ENCODE measurements at places on chromosomes 16 and 17. TPM values are rescaled to one million over a fixed set of nuclear protein-coding genes. Genes with fewer than 3 reads are reported as not detected.

The HLF gene
- 9.1 TPM for polyA plus RNA-seq

The PLXDC1 gene
- 4.5 TPM for polyA plus RNA-seq

The ANKFY1 gene
- polyA plus RNA-seq: 10.9 TPM

The CCL23 gene
- polyA plus RNA-seq: 4.8 TPM

The CES3 gene
- polyA plus RNA-seq: 7.8 TPM

The ACLY gene
- polyA plus RNA-seq: 33.7 TPM

The TAC4 gene
- not detected for polyA plus RNA-seq

The CD19 gene
- 0.47 TPM for polyA plus RNA-seq

The RNF167 gene
- 188 TPM for polyA plus RNA-seq

The KRT16 gene
- polyA plus RNA-seq: not detected

- H3K4me3 ChIP-seq: peak overlapping the region; percentile 83
- H3K36me3 ChIP-seq: peaks cover 24% of the 10 kb centered on the region
- H3K4me1 ChIP-seq: peaks cover 4% of the 10 kb centered on the region
- peak overlapping the region; percentile 98 for H3K27ac ChIP-seq
These were observed 651 bp upstream of the EIF1 start for GRCh38 chr17:41687828-41688640.

GRCh38 chr17:76040376-76040775 lies 13.3 kb upstream of the EVPL start:
- DNase-seq: peak; percentile 9
- H3K4me3 ChIP-seq: no peak overlapping the region
- no peak overlapping the region for H3K27ac ChIP-seq
- H3K4me1 ChIP-seq: no peaks in the 10 kb centered on the region
- H3K36me3 ChIP-seq: peaks cover 53% of the 10 kb centered on the region

DNA sequence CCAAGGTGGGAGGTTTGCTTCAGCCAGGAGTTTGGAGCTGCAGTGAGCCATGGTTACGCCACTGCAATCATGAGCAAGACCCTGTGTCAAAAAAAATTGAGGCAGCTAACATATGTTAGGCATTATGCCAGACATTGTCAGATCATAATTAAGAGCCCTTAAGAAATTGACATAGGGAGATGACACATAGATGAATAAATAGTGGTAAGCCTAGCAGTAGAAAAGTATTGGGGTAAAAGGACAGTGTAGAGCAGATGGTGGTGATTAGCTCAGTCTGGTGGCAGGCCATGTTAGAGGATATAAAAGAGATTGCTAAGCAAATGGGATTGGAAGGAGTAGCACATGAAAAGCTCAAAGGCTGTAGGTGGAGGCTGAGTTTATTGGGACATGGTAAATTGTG lies 22.6 kb downstream of the SRCAP start:
- peaks cover 72% of the 10 kb centered on the region for H3K36me3 ChIP-seq
- H3K4me1 ChIP-seq: no peaks in the 10 kb centered on the region
- no peak for DNase-seq
- no peaks in the 10 kb centered on the region for H3K27me3 ChIP-seq
- no peak overlapping the region for H3K27ac ChIP-seq

GRCh38 chr17:45397796-45398195 lies 34.9 kb downstream of the ARHGAP27 start:
- H3K4me1 ChIP-seq: no peaks in the 10 kb centered on the region
- no peak for DNase-seq
- no peaks in the 10 kb centered on the region for H3K36me3 ChIP-seq
- H3K27me3 ChIP-seq: no peaks in the 10 kb centered on the region
- no peak overlapping the region for H3K4me3 ChIP-seq

- no peaks in the 10 kb centered on the region for H3K36me3 ChIP-seq
- H3K4me3 ChIP-seq: no peak overlapping the region
- DNase-seq: no peak
- no peak overlapping the region for H3K27ac ChIP-seq
- no peaks in the 10 kb centered on the region for H3K27me3 ChIP-seq
- H3K4me1 ChIP-seq: peaks cover 4% of the 10 kb centered on the region
These were observed 8.4 kb downstream of the SLC25A10 start for GRCh38 chr17:81720267-81721071.

- DNase-seq: no peak
- no peak overlapping the region for H3K27ac ChIP-seq
- no peak overlapping the region for H3K4me3 ChIP-seq
These were observed 5.9 kb upstream of the DNASE1L2 start for GRCh38 chr16:2230376-2230775.

- no peaks in the 10 kb centered on the region for H3K36me3 ChIP-seq
- no peaks in the 10 kb centered on the region for H3K4me1 ChIP-seq
- no peak overlapping the region for H3K4me3 ChIP-seq
These were observed 332.2 kb upstream of the KIF2B start for GRCh38 chr17:53490447-53490968.

DNA sequence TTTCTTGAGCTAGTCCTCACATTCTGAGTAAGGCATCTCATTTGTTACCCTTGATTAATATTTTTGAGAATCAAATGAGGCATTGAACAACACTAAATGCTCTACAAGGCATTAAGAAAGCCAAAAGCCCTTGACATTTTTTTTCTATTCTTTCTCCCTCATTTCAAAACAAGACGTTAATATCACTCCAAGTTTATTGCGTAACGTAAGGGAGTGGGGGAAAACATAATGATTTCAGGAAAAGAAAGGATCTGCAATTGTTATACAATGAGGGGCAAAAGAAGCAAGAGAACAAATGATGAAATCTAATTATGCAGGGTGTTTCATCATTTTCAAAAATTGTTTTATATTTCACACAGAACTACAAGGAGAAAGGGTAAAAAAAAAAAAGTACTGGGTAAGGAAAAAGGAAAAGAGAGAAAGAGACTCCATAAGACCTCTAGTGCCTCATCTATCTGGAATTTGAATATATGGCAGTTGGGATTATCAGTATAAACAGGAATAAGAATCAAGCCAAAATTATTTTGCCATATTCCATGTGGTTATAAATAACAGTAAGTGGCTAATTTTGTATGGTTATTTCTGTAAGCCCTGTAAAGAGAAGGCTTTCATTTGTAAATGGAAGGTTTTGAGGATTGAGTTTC lies 163.0 kb downstream of the ABCA8 start:
- H3K36me3 ChIP-seq: no peaks in the 10 kb centered on the region
- H3K4me3 ChIP-seq: no peak overlapping the region
- no peaks in the 10 kb centered on the region for H3K27me3 ChIP-seq
- peaks cover 3% of the 10 kb centered on the region for H3K4me1 ChIP-seq
- no peak for DNase-seq
- no peak overlapping the region for H3K27ac ChIP-seq

DNA sequence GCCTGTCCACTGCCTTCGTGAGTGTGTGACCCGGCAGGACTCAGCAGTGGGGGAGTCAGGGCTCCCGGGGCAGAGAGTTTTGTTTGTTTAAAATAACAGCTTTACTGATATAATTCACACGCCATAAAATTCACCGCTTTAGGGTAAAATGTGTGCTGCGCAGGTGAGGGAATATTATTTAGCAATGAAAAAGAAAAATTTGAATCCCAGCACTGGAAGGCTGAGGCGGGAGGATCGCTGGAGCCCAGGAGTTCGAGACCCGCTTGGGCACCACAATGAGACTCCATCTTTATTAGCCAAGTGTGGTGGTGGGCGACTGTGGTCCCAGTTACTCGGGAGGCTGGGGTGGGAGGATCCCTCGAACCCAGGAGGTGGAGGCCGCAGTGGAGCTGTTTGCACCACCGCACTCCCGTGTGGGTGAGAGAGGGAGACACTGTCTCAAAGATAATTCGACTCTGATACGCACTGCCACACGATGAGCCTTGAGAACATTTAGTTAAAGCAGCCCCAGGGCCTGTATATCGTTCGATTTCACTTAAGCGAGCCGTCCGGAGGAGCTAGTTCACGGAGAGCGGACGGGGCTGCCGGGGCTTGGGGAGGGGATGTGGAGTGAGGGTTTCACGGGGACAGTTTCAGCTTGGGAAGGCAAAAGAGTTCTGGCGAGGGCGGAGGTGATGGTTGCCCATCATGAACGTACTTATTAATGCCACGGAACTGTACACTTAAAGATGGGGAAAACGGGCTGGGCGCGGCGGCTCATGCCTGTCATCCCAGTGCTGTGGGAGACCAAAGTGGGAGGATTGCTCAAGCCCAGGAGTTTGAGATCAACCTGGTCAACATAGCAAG lies 10.2 kb downstream of the TELO2 start:
- no peak overlapping the region for H3K27ac ChIP-seq
- no peak for DNase-seq
- no peak overlapping the region for H3K4me3 ChIP-seq
- H3K36me3 ChIP-seq: peaks cover 3% of the 10 kb centered on the region
- no peaks in the 10 kb centered on the region for H3K4me1 ChIP-seq
- no peaks in the 10 kb centered on the region for H3K27me3 ChIP-seq

DNA sequence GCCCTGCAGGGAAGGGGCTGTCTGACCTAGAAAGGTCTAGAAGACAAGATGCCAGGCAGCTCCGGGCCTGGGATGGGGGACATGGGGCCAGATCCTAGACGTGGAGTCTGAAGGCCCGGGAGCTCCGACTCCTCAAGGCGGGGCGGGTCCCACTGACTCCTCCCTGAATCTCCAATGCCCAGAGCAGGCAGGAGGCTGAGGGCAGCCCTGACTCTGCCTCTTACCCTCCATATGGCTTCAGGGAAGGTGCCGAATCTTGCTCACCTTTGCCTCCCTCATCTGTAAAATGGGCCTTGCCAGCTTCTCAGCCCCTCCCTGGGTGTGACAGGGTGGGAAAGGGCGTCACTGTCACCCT lies 14.8 kb downstream of the VASN start:
- no peaks in the 10 kb centered on the region for H3K4me1 ChIP-seq
- DNase-seq: no peak
- no peak overlapping the region for H3K4me3 ChIP-seq
- peak overlapping the region; percentile 23 for H3K27ac ChIP-seq
- H3K36me3 ChIP-seq: peaks cover 4% of the 10 kb centered on the region

DNA sequence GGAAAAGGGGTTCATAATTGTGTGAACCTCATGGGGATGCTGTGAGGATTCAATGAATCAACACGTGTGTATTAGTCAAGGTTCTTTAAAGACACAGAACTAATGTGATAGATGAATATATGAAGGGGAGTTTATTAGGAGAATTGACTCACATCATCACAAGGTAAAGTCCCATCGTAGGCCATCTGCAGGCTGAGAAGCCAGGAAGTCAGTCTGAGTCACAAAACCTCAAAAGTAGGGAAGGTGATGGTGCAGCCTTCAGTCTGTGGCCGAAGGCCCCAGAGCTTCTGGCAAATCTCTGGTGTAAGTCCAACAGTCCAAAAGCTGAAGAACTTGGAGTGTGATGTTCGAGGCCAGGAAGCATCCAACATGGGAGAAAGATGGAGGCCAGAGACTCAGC lies 413.4 kb downstream of the CDH13 start:
- H3K27me3 ChIP-seq: no peaks in the 10 kb centered on the region
- no peaks in the 10 kb centered on the region for H3K4me1 ChIP-seq
- H3K4me3 ChIP-seq: no peak overlapping the region
- H3K36me3 ChIP-seq: no peaks in the 10 kb centered on the region
- no peak for DNase-seq
- no peak overlapping the region for H3K27ac ChIP-seq

DNA sequence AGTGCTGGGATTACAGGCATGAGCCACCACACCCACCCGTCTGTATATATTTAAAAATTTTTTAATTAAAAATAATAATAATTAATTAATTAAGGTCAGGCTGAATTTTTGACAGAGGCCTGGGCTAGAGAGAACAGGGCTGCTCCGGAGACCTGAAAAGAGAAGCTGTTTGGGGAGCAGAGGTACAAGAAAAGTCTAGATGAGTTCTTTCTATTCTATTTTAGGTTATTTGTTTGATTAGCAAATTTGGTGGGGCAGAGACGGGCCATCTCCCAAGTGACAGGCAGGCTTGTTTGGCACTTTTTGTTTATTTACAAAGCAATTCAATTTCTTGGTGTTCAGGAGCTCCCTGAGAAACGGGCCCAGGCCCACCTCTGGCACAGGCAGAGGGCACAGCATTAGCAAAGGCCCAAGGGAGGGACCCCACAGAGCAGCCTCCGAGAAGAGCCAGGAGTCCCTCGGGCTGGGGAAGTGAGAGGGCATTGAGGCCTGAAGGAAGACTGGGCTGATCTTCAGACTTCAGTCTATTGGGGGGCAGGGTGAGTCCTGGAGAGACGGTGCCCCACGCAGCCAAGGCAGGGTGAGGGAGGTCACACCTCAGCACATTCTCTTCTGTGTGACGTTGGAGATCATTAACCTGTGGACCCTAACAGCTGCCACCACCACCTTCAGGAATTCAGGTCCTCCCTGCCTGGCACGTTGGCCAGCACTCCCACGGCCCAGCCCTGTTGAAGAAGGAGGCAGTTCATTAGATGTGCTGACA lies 10.8 kb upstream of the RIPOR1 start:
- peak overlapping the region; percentile 39 for H3K4me3 ChIP-seq
- DNase-seq: peak; percentile 74

GRCh38 chr16:21324267-21324666 lies 46.2 kb upstream of the CRYM start:
- no peaks in the 10 kb centered on the region for H3K4me1 ChIP-seq
- H3K36me3 ChIP-seq: no peaks in the 10 kb centered on the region
- H3K4me3 ChIP-seq: no peak overlapping the region
- H3K27me3 ChIP-seq: no peaks in the 10 kb centered on the region
- DNase-seq: no peak

DNA sequence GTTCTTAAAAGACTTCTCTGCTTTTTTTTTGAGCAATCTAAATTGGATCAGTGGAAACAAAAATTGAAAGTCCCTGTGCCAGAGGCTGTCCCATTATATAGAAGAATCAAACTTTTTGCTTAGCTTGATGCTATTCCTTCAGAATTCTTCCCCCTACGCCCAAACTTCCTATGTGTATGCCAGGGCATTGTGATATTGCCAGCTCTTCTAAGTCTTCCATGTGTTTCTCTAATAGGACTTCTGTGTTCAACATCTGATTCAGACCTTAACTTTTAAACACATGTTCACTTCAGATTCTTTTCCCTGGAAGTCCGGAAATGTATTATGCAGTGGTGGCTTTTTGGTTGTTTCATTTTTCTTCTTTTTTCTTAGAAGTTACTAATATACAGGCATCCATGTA lies 18.7 kb downstream of the PTRH2 start:
- no peak for DNase-seq
- H3K27ac ChIP-seq: no peak overlapping the region
- peaks cover 63% of the 10 kb centered on the region for H3K36me3 ChIP-seq
- H3K4me3 ChIP-seq: no peak overlapping the region
- no peaks in the 10 kb centered on the region for H3K27me3 ChIP-seq

DNA sequence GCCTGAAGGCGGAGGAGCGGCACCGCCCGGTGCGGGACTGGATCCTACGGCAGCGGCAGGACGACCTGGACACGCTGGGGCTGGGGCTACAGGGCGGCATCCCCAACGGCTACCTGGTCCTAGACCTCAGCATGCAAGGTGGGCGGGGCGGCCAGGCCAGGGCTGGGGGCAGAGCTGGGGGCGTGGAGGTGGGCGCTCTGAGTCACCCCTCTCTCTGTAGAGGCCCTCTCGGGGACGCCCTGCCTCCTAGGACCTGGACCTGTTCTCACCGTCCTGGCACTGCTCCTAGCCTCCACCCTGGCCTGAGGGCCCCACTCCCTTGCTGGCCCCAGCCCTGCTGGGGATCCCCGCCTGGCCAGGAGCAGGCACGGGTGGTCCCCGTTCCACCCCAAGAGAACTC lies 7.9 kb downstream of the MSLN start:
- H3K36me3 ChIP-seq: no peaks in the 10 kb centered on the region
- DNase-seq: no peak
- H3K4me1 ChIP-seq: no peaks in the 10 kb centered on the region

All from kidney (tissue), 22 donors.